ENCODE measurements at places on chromosomes 1 and 21.

GRCh38 chr1:25799935-25800702 is at the start of gene SELENON:
Gene SELENON, plus strand, starts transcription at chr1:25800193. Its CDS starts 38 bp downstream, at chr1:25800231.
- DNase-seq = peak; percentile 54

DNA sequence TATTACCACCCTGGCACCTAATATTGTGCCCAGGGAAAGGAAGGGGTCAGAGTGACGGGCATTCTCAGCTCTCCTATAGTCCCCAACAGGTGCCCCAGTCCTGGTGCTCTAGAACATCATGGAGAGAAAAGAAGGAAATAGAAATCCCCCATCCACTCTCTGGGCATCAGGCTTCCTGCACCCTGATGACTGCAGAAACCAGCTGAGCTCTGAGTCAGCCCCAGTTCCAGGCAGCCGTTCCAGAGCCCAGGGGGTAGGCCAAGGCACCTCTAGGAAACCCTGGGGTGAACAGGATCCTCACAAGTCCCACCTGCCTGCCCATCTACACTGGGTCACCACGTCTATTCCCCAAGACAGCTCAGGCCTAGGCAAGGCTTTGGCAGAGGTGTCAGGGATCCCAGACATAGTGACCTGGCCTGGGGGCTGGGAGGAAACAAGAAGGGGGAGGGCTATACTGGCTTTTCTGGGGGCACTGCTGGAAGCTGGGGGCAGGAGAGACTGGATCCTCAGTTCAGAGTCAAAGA is 709 bp downstream of the NECTIN4 start:
- DNase-seq = no peak

DNA sequence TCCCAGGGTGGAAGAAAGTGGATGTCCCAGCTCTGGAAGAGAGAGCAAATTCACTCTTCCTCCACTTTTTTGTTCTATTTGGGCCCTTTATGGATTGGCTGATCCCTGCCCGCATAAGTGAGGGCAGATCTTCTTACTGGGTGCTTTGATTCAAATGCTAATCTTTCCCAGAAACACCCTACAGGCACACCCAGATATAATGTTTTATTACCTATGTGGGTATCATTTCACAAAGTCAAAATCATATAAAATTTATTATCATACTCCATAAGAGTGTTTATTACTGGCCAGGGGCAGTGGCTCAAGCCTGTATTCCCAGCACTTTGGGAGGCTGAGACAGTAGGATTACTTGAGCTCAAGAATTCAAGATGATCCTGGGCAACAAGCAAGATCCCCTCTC is 16.9 kb upstream of the PLA2G4A start:
- no peak for DNase-seq

GRCh38 chr1:200739702-200740570 is 1.2 kb downstream of the CAMSAP2 start:
- peak; percentile 29 for DNase-seq

GRCh38 chr1:14627608-14628489 is 29.4 kb downstream of the KAZN start:
- no peak for DNase-seq

DNA sequence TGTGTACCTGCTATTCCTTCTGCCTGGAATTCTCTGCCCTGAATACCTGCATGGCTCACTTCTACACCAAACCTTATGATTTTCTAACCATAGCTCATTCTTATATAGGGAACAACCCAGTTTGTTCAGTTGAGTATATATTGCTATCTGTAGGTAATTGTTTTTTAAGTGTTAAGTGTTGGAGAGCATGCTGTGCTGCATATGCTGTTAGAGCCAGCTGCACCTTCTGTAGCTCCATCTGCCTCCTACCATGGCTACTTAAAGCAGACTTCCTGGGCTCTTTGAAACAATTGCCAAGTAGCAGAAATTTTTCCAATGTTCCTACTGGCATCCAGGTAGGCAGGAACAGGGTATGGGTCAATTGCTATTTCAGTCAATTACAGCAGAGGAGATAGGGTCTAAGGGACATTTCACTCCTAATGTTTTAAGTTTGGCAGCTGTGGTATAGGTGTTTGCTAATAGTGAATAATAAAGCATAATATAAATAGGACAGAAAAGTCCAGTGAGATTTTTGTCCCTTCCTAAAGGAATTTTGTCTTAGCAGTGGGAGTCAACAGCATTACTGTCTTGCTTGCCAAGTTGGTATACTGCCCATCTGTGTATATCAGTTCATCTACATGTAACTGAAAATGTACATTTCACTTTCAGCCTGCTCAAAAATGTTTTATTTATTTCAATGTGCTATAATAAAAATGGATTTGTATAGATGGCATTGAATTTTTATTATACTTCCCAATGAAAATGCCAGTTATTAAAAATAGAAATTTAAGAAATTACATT is 34.0 kb upstream of the C1orf115 start:
- DNase-seq = no peak

DNA sequence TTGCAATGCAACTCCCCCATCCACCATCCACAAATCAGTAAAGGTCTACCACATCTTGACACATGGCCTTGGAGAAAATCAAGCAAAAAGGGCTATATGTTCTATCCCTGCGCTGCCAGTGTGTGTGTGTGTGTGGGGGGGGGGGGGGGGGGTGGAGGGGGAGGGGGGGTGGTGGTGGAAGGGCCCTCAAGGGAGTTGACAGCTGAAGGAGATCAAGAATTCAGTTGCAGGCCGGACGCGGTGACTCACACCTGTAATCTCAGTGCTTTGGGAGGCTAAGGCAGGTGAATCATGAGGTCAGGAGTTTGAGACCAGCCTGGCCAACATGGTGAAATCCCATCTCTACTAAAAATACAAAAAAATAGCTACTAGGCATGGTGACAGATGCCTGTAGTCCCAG is 37.6 kb upstream of the CLIC4 start:
- DNase-seq = peak; percentile 55

DNA sequence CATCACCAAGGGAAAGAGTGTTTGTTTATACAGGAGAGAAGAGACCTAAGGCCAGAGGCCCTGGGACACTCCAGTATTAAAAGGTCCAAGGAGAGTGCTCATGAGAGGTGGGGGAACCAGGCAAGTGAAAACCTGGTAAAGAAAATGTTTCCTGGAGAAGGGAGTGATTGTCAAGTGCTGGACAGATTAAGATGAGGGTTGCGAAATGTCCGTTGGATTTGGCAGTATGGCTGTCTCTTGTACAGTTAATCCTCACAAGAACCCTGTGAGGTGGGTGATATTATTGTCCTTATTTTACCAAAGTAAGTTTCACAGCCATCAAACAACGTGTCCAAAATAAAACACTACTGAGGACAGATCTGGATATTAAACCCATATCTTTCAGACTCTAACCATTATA is 44.2 kb downstream of the RPAP2 start:
- no peak for DNase-seq

Data from dermis microvascular lymphatic vessel endothelial cell (primary cell).